ENCODE measurements at places on chromosomes 4 and X.

GRCh38 chr4:20723463-20723862 is 23.2 kb downstream of the PACRGL start:
- DNase-seq: no peak

DNA sequence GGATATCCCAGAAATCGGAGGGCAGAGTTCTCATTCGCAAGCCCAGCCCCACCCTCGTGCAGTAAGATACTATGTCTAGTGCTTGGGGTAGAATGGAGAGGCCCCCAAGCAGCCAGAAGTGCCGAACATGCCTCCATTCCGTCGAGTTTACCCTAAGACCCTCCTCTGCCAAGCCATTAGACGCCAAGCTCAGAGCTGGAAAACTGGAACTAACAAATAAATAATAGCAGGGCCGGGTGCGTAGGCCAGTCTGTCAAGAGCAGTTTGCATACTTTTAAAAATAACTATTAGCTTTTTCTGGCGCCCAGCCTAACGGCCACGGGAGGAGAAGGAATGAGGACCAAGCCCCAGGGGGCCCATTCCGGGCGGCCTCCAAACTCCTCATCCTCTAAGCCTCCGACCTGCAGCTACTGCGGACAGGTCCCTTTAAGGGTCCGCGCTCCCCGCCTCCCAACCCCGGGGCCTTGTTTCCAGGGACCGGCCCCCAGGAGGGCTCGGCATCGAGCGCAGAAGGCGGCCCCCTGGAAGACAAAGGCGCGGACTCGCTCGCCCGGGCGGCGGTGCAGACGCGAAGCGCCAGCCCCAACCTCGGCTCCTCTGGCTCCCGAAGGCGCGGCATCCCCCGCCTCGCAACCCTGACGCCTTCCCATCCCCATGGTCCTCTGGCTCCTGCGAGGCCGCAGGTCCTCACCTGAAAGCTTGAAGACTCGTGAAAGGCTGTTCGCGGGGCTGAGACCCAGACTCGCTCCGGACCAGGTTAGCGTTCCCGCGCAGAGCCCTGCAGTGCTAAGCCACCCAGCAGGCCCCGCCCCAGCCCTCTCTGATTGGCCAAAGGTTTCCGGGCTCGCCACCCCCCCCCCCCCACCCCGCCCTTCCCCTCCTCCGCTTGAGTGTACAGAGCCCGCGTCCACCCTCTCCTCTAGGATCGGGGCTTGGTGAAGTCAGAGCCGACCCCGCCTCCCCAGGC is at the start of gene TMSB15A:
Gene TMSB15A, minus strand, starts transcription at position 765 of the 967 bp plus-strand sequence.
- peak; percentile 57 for DNase-seq

DNA sequence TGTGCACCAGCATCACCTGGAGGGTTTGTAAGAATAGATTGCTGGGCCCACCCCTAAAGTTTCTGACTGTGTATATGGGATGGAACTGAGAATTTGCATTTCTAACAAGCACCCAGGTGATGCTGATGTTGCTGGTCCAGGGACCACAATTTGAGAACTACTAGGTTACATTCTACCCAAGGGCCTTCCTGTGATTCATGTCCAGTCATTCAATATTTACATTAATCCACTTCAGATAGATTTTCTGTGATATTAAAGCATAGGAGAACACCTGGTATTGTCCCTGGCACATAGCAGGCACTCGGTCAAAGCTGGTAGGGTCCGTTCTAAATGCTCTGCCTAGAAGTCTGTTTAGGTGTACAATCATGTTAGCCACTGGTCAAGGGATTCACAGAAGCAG is 19.5 kb upstream of the XPNPEP2 start:
- DNase-seq: no peak

GRCh38 chr4:153004081-153004850 is 68.1 kb downstream of the FHDC1 start:
- no peak for DNase-seq

- no peak for DNase-seq
These were observed at the start of gene AMER1 for GRCh38 chrX:64205441-64205734. TSS of gene AMER1 (minus strand) at chrX:64205708. CDS start at chrX:64193286, 12,422 bp downstream.

GRCh38 chrX:73562458-73562857 is 539 bp upstream of the CHIC1 start:
- no peak for DNase-seq

DNA sequence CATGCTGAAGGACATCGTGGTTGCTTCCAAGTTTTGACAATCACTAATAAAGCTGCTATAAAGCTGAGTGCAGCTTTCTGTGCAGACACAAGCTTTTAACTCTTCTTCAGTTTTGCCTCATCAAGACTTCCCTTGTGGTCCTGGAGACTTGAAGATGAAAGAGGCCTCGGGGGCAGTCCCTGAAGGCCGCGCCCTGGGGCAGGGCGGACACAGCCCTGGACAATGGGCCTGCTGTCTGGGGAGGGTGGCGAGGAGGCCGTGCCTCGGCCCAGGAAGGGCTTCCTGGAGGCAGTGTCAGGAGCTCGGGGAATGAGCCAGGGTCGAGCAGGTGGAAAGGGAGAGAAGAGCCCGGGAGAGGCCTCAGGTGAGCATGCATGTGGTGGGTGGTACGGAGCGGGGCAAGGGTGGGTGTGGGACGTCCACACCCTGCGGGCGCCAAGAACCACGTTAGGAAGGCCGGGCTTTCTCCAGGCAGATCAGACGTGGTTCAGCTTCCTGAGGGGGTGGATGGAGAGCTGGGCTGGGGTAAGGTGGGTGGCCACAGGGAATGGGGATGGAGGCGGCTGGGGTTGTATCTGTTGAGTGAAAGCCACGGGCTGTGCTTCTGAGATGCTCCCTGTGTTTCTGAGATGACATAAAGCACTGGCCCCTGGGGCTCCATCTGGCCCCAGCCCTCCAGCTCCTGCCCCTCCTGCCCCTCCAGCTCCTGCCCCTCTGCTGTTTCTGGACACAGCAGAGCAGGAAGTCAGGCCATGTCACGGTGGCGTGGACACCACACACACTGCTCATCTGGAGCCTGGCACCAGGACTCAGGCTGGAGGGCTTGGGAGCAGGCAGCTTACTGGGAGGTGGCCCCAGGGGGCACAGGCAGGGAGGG is 21.5 kb downstream of the ADRA2C start:
- DNase-seq: no peak

DNA sequence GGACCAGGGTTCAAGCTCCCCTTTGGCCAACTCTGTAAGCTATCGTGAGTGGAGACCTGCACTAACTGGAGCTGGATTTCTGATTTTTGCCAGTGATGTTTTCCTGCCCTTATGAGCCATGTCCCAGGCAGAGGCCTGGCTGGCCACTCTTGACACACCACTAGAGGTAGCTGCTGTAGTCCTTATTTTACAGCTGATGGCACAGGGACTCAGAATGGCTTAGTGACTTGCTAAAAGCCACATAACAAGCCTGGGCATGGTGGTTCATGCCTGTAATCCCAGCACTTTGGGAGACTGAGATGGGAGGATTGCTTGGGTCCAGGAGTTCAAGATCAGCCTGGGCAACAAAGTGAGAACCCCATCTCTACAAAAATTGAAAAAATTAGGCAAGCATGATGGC is 33.4 kb downstream of the CYTL1 start:
- no peak for DNase-seq

DNA sequence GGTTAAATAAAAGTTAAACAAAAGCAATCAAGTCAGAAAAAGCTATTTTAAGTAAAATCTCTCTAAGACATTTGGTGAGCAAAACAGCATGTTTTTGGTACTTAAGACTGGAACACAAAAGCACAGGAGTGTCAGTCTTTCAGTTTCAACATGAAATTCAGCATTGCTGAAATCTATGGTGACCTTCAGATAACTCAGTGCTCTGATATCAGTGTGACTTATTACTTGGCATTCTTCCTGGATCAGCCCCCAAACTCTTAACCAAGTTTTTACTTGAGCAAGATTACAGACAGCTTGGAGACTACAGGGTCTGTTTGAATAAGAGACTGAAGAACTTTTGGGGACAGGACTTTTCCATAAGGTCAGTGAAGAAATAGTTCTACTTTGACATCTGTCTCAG is 437.2 kb downstream of the RAPGEF2 start:
- DNase-seq: no peak

DNA sequence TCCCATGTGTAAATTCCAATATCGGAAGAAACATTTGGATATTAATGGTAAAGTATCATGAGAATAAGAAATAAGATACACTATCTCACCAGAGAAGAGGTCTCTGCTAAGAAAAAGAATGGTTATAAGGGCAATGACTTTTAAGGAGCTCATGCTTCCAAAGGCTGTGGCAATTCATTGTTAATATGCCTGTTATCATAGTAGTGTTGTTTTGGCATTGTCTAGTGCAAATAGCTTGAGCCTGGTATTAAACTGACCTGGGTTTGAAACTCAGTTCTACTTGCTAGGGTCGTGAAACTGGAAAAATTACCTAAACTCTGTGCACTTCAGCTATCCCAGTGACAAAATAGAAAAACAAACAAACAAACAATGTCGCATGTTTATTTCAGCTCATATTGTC is 8.8 kb downstream of the HPGDS start:
- DNase-seq: no peak

- no peak for DNase-seq
These were observed 1430.0 kb downstream of the ARAP2 start for GRCh38 chr4:34814266-34814665.

- no peak for DNase-seq
These were observed 324.7 kb downstream of the TRIML1 start for GRCh38 chr4:188463909-188464308.

DNA sequence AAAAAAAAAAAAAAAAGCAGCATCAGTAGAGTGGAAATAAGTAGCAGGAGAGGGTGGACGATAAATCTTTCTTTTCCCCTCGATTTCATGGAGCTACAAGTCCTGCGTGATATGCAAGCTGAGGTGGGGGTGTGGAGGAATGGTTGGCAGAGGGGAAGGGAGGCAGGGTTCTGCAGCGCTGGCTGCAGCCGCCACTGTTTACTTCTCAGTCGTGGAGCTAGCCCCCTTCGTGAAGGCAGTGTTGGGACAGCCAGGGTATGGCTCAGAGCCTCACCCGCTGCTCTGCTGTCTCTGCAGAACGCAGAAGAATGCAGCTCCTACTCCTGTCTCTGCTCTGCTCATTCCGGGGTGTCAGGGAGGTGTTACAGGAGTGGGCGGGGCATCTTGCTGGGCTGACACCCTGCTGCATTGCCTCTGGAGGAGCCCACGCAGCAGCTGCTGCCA is 140.6 kb downstream of the GPM6A start:
- no peak for DNase-seq

GRCh38 chrX:123487669-123488068 is 245.2 kb downstream of the THOC2 start:
- no peak for DNase-seq

- DNase-seq: peak; percentile 33
These were observed at the start of gene NPY1R for GRCh38 chr4:163332526-163333406. TSS of gene NPY1R (minus strand) at chr4:163332596. CDS start at chr4:163326554, 6,042 bp downstream.

DNA sequence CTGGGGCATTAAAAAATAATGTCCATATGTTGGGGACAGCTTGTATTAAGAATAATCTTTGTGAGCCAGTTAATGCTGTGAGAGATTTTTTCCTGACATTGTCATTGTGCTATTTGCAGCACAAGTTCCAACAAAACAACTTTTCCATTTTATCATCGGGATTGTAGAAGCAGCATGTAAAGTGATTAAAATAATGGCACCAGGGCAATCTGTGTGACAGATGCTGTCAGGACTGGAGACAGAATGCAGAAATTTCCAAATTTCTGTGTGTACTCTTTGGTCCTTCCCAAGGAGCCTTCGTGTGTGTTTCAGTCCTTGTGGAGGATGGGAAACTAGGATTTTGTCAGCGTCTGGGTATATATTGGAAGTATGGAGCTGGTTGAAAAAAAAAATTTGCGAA is 101.5 kb upstream of the LIMCH1 start:
- DNase-seq: no peak

DNA sequence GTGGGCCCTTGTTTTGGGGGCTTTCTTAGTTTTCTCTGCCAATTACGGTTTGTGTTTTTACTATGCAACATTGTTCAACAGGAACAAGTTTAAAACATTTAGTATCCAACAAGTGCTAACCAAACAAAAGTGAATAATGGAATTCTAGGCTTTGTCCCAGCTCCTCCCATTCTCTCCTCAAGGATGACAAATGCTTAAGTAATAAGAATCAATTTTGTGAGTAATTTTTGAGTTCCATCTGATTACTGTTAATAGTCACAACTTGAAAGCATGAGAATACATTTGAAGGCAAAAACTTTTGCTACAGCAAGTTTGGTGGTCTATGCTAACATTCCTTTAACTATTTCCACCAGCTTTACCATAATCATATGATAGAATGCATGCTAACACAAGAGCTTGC is 78.1 kb upstream of the HPGD start:
- DNase-seq: no peak

- DNase-seq: no peak
These were observed 444.2 kb upstream of the SLIT2 start for GRCh38 chr4:19807505-19807904.

GRCh38 chr4:38153387-38153760 is 193.2 kb downstream of the PTTG2 start:
- no peak for DNase-seq

- no peak for DNase-seq
These were observed 12.6 kb downstream of the ANKRD17 start for GRCh38 chr4:73245955-73246354.

DNA sequence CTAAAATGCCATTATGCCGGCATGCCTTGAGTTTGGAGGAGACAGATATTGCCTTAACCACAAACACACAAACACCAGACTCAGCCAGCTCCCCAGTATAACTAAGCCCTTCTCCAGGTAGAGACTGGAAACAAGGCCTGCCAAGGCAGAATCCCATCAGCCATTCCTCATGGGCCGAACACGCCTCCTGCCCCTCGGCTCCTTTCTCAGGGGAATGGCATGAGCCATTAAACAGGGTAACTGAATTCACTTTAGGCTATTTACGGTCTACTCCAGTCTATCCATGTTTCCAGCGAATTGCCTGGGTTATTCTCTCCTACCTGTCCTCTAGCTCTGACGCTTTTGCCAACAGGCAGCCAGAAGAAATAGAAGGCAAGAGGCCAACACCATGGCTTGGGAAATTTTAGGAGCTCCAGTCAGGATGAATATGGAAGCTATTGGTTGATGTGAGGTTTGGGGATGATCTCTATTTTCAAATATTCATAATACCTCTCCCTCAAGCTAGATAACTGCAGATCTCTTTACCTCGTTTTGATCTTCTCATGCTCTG is 4.9 kb downstream of the SEL1L3 start:
- no peak for DNase-seq

- DNase-seq: no peak
These were observed 90.7 kb downstream of the EVC start for GRCh38 chr4:5801696-5802095.

- no peak for DNase-seq
These were observed 499.1 kb downstream of the FSTL5 start for GRCh38 chr4:161664740-161665139.

GRCh38 chrX:48505481-48505880 is 3.3 kb upstream of the PORCN start:
- DNase-seq: no peak

GRCh38 chr4:37567836-37568235 is 118.3 kb downstream of the RELL1 start:
- DNase-seq: no peak

- no peak for DNase-seq
These were observed 4.9 kb downstream of the LYAR start for GRCh38 chr4:4284827-4285618.

DNA sequence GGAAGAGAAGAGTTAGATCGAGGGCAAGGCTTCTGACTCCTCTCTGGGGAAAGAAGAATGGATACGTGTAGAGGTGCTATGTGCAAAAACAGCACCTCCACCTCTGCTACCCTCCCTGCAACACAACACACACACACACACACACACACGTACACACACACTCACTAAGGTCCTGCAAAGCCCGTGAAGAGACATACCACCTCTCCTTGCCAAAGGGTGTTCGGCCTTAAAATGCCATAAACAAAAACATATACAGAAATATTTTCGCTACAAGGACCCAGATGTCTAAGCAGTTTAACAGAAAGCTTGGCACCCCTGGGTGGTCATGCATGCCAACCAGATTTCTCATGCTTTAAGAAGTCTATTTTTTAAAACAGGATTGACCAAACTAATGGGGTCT is 1.5 kb downstream of the TIFA start:
- DNase-seq: no peak

GRCh38 chr4:3202836-3203820 is 45.8 kb upstream of the MSANTD1 start:
- peak; percentile 39 for DNase-seq
